Adipose tissue (tissue), 3 donors: ENCODE measurements at places on chromosomes 3 and 15. TPM values are rescaled to one million over a fixed set of nuclear protein-coding genes. Genes with fewer than 3 reads are reported as not detected.

The CLCN2 gene
- 4.3 TPM for polyA plus RNA-seq

The CSPG4 gene
- 7.4 TPM for polyA plus RNA-seq

The RRP9 gene
- polyA plus RNA-seq: 16.5 TPM

The CMTM8 gene
- polyA plus RNA-seq: 23.4 TPM

The ABTB1 gene
- polyA plus RNA-seq: 26.0 TPM

The SLC28A1 gene
- polyA plus RNA-seq: not detected

The ESYT3 gene
- 0.22 TPM for polyA plus RNA-seq

The TRIM42 gene
- not detected for polyA plus RNA-seq

The FBXL2 gene
- 1.9 TPM for polyA plus RNA-seq

The CASR gene
- under 0.01 TPM for polyA plus RNA-seq

The CCR9 gene
- polyA plus RNA-seq: 0.06 TPM

The SLC22A14 gene
- 0.11 TPM for polyA plus RNA-seq

The CHL1 gene
- polyA plus RNA-seq: 17.1 TPM

The UQCC5 gene
- polyA plus RNA-seq: 21.4 TPM

The CHDH gene
- 0.22 TPM for polyA plus RNA-seq

The RTP4 gene
- 1.1 TPM for polyA plus RNA-seq

The LIPH gene
- polyA plus RNA-seq: 1.7 TPM

The CYP1A2 gene
- 0.07 TPM for polyA plus RNA-seq

The VGLL3 gene
- polyA plus RNA-seq: 1.3 TPM
